ENCODE measurements at places on chromosomes 2 and 18.
A peak's percentile ranks its signal among the peaks of the same experiment; 100 is the strongest.

DNA sequence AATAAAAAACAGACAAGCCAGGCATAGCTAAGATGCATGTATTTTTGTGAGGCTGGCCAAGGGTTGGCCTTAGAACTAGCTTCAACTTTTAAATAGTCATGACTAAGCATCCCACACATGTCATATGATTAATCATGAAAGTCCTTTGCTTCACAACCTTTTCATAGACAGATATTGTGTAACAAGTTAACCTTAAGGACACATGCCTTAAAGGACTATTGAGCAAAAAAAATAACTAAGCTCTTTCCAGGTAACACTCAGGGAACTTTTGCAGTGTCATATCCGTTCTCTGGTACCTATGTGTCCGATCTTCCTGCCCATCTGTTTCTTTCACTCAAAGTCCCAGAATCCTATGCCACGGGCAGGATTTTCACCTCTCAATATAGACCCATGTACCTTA is 498.4 kb downstream of the STK39 start:
- no peak for DNase-seq

DNA sequence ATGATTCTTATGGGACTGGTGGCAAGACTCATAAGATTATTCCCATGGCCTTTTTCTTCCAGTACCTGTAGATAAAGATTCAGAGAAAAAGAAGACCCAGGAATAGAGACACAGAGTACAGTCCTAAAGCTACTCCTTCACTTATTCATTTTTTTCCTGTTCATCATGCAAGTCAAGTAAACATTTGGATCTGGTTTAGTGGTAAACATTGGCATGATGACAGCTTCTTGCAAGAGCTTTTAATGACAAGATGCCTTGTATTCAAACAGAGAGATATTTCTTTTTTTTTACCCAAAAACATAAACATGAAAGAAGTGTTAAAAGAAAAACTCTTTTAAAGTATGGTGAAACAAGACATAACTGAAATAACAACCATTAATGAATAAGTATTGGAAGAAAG is 20.2 kb downstream of the CXCR2 start:
- DNase-seq = no peak

DNA sequence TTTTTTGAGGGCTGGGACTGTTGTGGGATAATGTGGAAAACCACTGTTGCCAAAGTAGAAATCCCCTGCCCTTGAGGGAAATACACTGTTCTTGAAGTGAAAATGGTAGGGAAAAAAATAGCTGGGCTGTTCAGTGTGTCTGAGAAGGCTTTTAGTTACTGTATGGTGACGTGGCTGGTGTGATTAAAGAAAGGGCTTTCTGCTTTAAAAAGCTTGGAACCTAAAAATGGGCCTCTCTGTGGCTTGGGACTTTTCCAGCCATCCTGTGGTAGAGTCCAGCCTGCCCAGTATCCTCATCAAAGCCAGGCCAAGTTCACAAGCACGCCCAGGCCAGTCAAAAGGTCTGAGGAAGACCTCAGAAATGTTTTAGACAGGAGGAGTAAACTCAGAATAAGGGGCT is 6.8 kb downstream of the MGAT5 start:
- DNase-seq = no peak

DNA sequence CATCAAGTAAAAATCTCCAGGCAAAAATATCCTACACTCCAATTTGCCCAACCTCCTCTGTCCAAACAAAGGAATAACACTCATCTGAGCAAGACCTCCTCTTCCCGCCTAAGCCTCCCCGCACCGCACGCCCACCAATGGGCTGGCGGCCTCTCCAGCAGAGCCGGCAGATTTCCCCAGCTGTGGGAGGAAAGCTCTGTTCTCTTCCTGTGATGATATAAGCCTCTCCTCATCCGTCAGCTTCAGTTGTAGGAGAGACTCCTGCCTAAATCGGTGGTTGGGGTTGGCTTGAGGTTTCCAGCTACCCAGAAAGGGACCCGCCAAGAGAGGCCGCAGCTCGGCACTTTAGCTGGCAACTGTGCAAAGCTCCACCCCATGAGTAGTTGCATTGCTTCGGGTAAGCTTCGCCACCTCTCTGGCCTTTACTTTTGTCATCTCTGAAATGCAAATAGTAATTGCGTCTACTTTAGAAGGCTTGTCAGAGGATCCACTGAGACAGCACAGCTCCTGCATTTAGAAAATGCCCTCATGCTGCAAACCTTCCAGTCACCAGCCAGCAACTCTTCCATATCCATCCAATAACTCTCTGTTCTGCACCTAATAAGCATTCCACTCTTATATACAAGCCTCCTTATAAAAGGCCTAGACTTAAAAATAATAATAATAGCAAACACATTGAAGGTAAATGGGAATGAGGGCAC is 146.4 kb downstream of the MYT1L start:
- no peak for DNase-seq

DNA sequence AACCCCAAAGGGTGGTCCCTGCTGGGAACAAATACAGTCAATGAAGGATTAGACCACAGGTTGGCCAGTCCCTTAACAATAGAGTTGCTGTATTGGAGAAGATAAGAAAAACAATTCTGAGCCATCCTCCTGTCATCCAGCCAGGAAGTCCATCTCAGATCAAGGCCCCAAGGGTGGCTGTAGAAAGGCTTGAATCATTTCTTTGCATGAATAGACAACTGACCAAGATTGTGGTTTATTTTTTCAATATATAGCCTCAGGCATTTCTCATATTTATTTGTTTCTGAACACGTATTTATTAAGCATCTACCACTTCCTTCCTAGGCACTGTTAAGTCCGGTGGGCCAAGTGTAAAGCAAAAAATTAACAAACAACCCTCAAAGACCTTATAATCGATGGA is 274.4 kb upstream of the SLC14A2 start:
- DNase-seq = no peak

DNA sequence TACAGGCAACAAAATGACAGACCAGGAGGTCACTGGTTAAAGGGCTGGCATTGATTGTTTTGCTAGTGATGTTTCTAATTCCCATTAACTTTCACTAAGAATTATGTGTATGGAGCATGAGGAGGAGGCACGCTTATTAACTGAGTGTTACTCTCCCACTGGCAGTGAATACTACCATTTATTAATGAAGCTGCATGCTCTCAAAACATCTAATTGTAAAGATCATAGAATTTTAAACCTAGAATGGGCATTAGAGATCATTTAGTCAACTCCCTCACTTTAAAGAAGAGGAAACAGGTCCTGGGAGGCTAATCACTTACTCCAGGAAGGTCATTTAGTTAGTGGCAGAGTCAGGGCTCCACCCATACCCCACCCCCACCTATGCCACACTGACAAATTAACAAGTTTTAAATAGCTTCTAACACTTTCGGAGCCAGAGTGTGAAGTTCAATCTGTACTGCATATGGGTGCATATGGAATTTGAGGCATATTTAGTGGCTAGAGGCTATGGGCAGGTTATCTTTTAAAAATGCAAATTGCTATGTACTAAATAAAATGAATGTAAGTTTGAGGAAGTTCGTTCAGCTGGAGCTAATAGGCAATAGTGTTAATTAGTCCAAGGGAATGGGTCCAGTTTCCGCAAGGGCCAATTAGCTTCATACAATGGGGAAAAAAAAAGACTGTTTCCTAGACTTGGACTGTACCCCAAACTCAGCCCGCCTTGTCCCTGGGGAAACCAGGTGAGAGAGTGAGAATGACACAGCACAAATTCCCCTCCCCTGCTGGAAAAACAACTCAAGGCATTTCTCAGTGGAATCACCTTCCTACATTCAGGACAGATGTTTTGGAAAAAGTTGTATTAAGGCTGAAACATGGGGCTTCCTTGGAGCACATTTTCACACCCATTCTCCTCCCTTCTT is 178.8 kb downstream of the ICOS start:
- no peak for DNase-seq

- DNase-seq = no peak
Measured at GRCh38 chr2:22929998-22930397, 455.0 kb upstream of the KLHL29 start.

GRCh38 chr2:19775315-19775714 is 126.5 kb downstream of the TTC32 start:
- DNase-seq = no peak

DNA sequence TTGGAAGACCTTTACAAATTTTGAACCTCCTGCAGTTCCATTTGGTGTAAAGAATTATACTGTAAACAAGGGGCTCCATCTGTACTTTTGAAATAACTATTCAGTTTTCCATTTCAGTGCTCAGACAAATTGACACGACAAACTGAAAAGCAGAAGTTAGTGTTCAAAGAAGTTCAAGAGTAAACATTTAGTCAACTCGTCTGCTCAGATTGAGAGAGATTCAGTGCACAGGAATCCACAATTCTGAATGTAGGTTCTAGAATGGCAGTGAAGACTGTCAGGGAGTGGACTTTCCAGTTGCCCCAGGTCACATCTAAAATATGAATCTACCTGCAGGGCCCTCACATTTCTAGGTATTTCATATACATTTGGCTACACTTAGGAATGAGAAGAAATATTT is 322.3 kb upstream of the TCF4 start:
- no peak for DNase-seq

DNA sequence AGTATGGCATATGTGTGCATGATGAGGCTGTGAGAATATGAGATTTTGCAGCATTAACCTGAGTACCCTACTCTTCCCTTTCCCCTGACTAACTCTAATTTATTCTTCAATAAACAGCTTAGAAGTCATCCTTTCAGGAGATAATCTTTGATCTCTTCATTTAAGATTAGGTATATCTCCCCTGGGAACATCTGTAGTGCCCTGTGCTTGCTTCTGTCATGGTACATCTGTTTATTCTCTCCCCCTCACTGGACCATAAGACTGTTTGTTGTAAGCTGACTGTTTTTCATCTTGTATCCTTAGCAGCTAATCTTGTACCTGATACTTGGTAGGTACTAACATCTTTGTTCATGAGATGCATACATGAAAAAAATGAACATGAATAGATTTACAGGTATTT is 83.1 kb downstream of the MBD5 start:
- no peak for DNase-seq

- DNase-seq = no peak
Measured at GRCh38 chr2:176174382-176174823, 14.1 kb upstream of the HOXD1 start.

- peak; percentile 45 for DNase-seq
Measured at GRCh38 chr2:100321179-100321865, 979 bp downstream of the LONRF2 start.

- no peak for DNase-seq
Measured at GRCh38 chr2:182587831-182588230, 128.2 kb upstream of the DNAJC10 start.

- DNase-seq = no peak
Measured at GRCh38 chr2:118939994-118940393, 2.0 kb upstream of the MARCO start.

- no peak for DNase-seq
Measured at GRCh38 chr2:147863835-147864234, 19.0 kb downstream of the ACVR2A start.

- DNase-seq = peak; percentile 59
Measured at GRCh38 chr18:1014951-1015624, 110.4 kb downstream of the ADCYAP1 start.

DNA sequence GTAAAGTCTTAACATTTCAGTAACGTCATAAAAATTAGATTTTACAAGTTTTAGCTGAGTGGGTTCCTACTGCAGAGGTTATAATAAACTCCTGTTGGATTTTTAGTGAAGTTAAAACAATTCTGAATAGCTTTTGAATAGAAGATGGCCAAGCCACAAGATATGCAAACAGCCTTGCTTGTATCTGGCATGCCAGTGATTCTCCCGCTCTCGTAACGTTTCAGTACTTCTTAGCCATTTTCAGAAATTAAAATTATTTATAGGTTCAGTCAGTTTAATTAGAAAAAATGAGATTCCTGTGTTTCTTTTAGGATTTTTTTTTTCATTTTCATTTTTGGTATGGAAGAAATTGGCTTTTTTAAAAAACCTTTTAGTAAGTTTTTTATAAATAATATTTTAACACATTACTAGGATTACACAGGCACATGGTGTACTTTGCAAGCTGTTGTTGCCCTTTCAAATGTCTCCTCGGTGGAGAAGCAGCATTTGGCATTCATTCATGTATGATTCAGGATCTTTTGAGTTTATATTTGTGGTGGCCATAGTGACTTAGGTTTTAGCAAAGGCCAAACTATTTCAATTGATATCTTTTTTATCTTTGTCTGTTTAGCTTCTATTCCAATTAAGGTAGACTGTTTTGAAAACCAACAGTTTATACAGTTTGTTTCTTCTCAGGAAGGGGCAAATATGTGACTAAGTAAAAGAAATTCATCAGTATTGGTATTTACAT is 30.6 kb upstream of the RND3 start:
- DNase-seq = no peak

DNA sequence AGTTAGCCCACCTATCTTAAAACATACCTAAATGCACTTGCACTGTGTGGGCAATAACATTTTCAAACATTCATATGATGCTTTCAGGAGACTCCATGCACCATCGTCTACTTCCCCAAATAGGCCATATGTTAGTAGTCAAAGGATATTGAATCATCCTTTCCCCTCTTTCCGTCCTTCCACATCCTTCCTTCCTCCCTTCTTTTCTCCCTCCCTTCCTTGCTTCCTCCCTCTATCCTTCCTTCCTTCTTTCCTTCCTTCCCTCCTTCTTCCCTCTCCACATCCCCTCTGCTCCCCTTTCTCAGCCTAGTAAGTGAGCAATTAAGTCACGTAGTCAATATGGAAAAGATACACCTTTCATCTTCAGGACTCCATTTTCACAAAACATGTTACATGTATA is 73.8 kb downstream of the ZEB2 start:
- no peak for DNase-seq

Measured in iPS DF 19.7 (cell line).